ENCODE measurements at places on chromosomes 13 and 19.

- no peak for DNase-seq
Measured at GRCh38 chr13:111666164-111666776, 345.8 kb downstream of the TEX29 start.

- DNase-seq: no peak
Measured at GRCh38 chr19:14111486-14111885, 6.1 kb downstream of the PRKACA start.

DNA sequence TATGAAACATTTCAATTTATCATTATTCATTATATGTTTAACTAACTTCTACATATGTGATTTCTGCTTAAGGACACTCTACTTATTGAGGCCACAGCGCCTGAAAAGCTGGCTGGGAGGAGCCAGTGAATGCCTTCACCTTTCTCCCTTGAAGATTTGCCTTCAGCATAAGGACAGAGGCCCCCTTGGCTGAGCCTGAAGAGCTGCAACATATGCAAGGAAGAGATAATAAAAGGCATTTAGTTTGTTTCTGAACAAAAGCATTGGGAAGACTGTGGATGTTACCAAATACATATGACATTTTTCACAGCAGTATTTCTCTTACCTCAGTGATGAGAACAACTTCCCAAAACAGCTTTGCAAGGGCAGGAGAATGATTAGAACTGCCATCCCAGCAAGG is 92.1 kb downstream of the ABCC4 start:
- DNase-seq: no peak

GRCh38 chr19:52335768-52336116 is 301 bp upstream of the ZNF610 start:
- no peak for DNase-seq

DNA sequence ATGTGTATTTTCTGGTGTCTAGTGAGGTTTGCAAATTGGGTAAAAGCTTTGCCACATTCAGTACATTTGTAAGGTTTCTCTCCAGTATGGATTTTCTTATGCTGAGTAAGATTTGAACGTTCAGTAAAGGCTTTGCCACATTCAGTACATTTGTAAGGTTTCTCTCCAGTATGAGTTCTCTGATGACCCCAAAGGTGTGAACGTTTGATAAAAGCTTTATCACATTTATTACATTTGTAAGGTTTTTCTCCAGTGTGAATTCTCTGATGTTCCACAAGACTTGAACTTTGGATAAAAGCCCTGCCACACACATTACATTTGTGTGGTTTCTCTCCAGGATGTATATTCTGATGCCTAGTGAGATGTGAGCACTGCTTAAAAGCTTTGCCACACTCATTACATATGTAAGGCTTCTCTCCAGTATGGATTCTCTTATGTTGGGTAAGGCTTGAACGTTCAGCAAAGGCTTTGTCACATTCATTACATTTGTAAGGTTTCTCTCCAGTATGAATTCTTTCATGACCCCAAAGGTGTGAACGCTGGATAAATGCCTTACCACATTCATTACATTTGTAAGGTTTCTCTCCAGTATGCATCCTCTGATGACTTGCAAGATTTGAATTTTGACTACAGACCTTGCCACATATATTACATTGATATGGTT is 17.4 kb downstream of the ZNF677 start:
- no peak for DNase-seq

GRCh38 chr19:55028757-55029156 is 9.3 kb downstream of the GP6 start:
- DNase-seq: no peak

DNA sequence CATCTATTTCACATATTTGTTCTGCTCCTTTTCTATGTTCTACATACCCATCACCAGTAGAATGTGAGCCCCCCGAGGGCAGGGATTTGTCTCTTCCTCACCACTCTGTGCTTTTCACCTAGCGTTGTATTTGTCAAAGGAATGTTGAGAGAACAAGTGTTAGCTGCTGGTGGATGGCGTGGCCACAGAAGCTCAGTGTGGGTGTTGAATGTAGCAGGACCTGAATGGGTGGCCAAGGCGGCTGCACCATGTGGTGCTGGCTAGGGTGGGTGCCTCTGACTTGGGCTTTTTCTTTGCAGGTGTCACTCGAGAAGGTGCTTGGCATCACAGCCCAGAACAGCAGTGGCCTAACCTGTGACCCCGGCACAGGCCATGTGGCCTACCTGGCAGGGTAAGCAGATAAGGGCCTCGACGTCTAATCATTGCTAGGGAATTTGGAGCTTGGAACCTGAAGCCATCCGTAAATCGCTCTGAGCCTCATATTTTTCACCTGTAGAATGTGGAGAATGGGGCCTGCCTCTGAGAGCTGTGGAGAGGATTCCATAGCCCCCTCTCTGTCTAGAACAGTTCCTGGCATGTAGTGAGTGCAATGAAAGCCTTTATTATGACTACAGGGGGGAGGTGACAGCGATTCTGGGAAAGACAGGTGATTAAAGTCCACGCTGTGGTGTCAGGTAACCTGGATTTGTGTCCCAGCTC is 3.9 kb downstream of the WDR62 start:
- DNase-seq: peak; percentile 41

DNA sequence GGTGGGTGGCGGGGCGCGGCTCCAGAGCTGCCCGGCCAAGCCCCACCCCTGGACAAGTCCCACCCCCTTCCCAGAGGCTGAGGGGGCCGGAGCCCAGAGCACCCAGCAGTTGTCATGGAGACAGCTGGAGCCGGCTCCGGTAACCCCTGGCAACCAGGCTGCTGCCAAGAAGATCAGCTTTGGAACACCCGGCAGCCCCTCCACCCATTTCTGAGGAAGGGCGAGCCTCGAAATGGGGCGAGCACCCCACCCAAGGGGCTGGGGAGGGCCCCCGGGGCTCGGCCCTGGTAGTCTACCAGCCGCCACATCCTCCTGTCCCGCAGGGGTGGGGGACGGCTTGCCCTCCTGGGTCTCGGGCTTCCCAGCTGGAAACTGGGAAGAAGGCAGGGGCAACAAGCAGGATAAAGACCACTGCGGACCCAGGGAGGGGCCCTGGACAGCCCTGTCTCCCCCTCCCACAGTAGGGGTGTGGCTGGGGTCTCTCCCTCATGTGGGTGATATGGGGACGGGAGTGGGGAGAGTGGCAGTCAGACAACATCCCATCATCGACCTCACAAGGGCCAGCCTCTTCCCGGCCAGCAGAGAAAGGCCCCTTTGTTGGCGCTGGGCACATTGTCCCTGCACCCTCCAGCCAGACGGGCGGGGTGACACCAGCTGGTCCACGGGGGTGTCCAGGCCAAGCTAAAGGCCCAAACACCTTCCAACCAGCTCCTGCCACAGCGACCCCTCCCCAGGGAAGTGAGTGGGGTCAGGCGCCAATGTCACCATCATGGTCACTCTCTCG is 1.5 kb downstream of the CERS1 start:
- DNase-seq: no peak

- no peak for DNase-seq
Measured at GRCh38 chr13:36362251-36362650, 16.1 kb upstream of the SPART start.

GRCh38 chr19:30162718-30163117 is 209.5 kb upstream of the ZNF536 start:
- no peak for DNase-seq

DNA sequence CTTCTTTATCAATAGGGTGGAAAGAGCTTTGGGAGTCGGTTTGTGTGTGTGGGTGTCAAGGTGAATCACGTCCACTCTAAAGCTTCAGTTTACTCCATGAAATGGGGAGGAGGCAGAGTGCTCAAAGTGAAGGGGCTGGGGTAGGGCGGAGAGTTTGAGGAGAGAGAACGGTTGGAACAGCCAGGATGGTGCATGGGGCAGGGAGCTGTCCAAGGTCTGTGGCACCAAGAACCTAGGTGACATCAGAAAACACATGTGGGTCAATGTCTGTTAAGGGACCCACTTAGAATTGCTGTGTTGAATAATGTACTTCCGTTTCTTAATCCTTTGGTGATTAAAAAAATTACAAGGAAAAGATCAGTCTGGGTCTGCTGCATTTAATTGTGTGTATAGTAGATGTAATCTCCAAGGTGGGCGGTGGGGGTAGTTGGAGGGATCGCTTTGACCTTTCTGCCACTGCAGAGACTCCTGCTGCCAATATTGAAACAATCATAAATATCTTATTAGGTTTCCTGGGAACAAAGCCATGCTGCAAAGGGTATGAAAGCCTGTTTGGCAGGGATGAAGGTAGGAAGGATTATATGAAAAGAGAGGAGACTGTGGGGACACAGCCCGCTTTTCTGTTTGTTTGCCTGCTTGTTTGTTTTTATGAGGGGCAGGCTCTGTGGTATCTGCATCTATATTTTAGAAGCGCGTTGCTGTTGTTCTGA is 122.3 kb downstream of the ATP8A2 start:
- peak; percentile 47 for DNase-seq

DNA sequence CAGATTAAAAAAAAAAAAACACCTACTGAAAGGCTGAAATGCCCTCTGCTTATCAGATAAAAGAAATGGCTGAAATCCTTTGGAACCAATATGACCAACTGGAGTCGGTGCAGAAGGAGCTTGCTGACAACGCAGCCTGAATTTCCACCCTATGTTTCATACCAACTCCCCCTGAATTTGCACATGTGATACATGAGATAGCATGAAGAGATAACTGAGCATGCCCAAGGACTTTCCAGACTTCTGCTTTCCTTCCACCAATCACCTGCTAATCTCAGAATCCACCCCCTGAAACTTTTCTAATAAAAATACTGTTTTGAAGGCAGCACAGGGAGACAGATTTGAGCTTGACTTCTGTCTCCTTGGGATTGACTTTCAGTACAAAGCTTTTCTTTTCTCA is 32.2 kb upstream of the WDFY2 start:
- no peak for DNase-seq

DNA sequence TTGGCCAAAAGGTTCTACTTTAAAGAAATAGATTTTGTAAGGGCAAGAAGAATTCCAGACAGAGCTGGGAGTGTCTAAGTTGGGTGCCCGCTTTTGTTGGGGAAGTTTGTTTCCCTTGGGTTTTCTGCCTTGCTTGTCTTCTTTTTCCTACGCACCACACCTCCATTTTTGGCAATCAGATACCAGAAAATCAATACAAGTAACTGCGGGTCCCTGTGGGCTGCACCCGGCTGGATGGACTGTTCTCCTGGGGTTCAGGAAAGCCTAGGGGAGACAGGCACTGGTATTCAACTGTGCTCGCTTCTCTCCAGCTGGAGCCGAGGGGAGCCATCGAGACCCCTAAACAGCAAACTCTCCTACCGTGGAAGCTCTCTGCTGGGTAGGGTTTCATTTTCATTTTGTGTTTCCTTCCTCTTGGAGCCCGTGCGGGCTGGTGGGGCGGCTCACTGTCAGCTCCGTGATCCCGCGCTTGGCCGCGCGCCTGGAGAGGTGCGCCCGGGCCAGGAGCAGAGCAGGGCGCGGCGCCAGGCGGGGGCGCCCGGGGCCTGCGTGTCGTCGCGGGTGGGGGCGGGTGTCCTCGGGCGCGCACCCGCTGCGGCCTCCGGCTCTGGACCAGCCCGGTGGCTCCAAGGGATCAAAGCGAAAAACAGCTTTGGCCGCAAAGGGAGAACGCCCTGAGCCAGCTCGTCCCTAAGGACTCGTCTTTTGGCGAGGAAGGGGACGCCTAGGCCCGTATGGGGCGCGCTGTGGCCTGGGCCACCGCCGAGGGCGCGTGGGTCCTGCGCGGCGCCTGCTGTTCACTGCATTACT is 347.2 kb downstream of the ZNF536 start:
- DNase-seq: peak; percentile 22

- no peak for DNase-seq
Measured at GRCh38 chr19:55262359-55262758, 3.5 kb upstream of the PPP6R1 start.

DNA sequence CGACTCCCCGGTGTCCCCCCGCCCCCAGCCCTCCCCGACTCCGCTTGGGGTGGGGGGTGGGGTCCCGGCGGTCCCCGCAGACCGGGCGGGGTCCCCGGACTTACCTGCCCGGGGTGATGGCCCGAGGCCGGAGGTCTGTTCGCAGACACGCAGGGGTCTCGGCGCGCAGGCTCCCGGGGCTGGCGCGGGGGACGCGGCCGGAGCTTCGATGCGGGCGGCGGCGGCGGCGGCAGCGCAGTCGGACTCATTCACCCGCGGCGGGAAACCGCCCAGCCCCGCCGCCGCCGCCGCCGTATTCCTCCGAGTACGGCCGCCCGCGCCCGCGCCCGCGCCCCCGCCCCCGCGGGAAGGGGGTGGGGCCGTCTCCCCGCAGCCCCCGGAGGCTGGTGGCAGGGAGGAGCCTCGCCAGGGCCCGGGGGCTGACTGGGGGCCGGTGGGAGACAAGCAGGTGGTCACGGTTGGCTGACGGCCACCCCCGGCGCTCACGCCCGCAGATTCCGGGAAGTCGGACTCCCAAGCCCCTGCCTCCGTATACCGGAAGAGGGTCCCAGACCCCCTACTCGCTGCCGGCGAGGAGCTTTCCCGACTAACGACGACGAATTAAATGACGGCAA is at the start of gene C2CD4C:
Gene C2CD4C (minus strand): TSS at position 246 of the 614 bp plus-strand sequence. CDS start 786 bp downstream, outside the sequence.
- no peak for DNase-seq

- DNase-seq: no peak
Measured at GRCh38 chr13:75877071-75877470, 240.9 kb downstream of the LMO7 start.

DNA sequence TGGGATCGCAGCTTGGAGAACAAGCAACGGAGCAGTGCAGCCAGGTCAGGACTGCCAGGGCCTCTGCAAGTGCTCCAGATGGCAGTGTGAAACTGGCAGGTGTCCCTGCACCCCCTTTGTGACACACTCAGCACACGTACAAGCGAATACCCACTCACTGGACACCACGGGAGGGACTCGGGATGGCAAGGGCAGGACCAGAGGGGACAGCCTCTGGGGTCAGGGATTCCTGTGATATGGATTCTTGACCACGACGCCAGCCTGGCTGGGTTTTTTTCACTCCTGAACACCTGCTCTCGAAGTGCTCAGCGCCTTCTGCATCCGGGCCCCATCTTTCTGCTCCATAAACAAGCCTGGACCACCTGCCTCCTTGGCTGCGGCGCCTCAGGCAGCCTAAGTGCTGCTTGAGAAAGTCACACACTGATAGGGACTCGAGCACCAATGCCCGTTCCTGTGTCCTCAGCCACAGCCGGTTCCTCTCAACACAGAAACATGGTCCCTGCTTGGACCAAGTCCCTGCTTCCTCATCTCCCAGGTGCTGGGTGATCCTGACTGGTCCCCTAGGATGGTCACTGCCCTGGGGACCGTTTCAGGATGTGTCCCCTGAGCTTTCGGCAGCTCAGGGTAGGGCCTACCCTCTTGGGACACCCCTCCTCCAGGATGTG is 22.0 kb downstream of the ELAVL1 start:
- no peak for DNase-seq

GRCh38 chr13:107590556-107590955 is 624.8 kb downstream of the LIG4 start:
- DNase-seq: peak; percentile 16

- DNase-seq: no peak
Measured at GRCh38 chr13:44040818-44041100, 161.1 kb downstream of the LACC1 start.

All from NCI-H2029 (cell line).